ENCODE measurements at places on chromosomes 4 and X.
A peak's percentile ranks its signal among the peaks of the same experiment; 100 is the strongest.

DNA sequence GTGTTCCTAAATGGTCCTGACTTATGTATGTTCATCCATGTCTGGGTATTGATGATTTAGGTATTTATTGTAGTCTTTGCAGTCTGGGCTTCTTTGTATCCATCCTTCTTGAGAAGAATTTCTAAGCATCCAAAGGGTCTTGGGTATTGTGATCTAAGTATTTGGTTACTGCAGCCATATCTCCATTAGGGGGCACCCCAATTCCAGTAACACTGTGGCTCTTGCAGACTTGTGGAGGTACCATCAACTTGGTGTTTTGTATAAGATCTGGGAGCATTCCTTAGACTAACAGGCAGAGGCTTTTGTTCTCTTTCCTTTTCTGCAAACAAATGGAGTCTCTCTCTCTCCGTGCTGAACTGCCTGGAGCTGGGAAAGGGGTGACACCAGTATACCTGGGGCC is 113.7 kb upstream of the NEXMIF start:
- peak; percentile 7 for DNase-seq

- DNase-seq, result peak; percentile 17
Observed at GRCh38 chrX:23575281-23575680, 92.0 kb upstream of the PRDX4 start.

GRCh38 chrX:6810776-6811175 is 275.9 kb upstream of the VCX3A start:
- no peak for DNase-seq

GRCh38 chrX:124462931-124463330 is 116.6 kb downstream of the SH2D1A start:
- no peak for DNase-seq

GRCh38 chr4:1347410-1347864 is 429 bp downstream of the UVSSA start:
- peak; percentile 68 for DNase-seq

GRCh38 chr4:40750461-40751258 is 905 bp downstream of the NSUN7 start:
- DNase-seq, result peak; percentile 8

DNA sequence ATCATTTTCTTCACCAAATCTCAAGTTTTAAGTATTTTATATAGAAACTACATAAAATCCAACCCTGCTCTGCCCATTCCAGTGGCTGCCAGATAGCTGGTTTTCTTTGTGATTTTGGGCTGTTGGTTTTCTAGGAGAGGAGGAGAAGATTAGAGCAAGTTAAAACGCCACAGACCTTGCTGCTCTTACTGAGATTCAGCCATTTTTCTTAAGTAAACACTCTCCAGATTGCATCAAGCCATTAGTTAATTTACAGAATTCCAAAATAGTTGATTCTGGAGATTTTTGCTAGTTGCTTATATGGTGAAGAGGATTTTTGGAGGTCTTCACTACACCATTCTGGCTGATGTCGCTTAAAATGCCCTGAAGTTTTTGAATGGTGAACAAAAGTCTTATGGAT is 366.2 kb downstream of the MAPK10 start:
- no peak for DNase-seq

DNA sequence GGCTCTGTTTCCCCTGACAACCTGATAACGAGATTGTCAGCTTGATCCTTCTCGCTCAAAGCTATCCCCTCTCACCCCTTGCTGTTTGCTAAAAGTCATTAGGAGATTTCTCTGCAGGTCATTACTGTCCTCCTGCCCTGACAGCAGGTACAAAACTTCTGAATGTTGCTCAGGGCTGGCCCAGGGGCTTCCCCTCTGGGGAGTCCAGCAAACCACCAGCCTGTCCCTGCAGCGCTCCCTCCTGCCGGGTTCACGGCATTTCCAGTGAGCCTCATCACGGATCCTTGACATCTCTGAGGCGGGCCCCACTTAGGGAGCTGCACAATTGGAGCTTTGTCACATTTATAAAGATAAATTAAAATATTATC is 5.2 kb upstream of the SORCS2 start:
- no peak for DNase-seq

GRCh38 chr4:55078987-55079386 is 46.4 kb downstream of the KDR start:
- DNase-seq, result no peak

GRCh38 chr4:3710451-3711182 is 55.6 kb upstream of the ADRA2C start:
- no peak for DNase-seq

DNA sequence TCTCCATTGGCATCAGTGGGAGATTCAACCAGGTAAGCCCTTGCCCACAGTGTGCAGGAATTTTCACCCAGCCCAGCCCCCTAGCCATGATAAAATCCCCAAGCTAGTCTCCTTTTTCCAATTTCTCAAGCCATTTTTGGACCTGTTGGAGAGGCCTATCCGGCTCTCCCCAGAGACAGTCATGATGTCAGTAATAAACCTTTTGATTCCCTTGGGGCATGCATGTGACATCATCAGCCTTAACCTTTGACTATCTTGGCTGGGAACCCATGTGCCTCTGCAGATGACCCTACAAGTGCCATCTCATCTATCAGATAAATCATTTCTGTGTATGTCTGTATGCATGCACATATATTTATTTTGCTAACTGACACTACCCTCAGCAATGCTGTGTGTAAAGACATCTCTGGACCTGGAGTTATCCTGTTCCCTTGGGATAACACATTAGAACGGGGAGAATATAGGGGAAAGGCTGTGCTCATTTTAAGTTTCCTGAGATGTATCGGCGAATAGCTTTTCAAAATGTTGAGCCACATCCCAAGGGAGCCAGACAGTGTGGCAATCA is 51.0 kb downstream of the CYTL1 start:
- no peak for DNase-seq

Data from epithelial cell of esophagus (primary cell).